NAMALWA (cell line): ENCODE measurements at places on chromosomes 16 and 17.

DNA sequence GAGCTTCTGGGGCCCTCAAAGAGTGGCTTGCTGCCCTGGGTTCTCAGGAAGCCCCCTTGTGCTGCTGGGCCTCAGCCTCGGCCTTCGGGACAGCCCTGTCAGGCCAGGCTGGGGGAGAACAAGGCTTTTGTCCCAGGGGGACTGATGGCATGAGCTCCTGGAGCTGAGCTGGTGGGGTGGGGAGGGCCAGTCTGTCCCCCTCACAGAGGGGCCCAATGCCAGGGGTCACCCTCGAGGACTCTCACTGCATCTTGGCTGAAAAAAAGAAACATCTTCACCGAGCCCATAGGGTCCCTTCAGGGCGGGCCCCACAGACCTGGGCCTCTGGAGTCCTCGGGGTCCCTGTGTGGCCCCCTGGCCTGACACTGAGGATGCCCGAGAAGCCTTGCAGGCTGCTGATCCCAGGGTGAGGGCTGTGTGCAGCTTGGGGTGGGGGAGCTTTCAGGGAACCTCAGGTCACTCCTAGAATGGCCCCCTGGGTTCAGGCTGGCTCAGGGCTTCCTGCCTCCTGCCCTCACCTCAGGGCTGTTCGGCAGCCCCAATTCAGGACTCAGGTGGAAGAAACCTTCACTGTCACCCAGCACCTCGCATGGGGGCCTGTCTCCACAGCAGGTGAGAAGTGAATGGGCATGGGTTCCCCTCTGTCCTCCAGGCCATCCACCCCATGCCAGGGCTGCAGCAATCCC, 90.5 kb downstream of the TNFRSF13B start:
- no peak for DNase-seq

DNA sequence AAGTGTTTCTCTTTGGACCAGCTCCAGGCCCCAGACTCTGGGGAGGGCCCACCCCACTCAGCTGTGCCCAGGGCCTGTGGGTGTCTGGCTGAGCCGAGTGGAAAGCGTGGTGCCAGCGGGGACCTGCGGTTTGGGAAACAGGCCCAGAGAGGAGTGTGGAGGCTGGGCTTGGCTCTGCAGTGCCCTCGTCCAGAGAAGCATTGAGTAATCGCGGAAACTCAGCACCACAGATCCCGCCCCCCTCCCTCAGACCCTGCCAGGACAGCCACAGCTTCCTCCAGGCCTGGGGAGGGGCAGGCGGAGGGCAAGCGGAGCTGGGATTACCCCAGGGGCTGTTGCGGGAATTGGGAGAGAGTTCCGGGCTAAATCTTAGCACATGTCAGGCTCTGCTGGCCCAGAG, 14.6 kb upstream of the PITPNA start:
- DNase-seq = no peak

GRCh38 chr17:65609749-65610148, 48.3 kb upstream of the AXIN2 start:
- DNase-seq = no peak

GRCh38 chr16:50369133-50369804, 481 bp upstream of the BRD7 start:
- DNase-seq = no peak

DNA sequence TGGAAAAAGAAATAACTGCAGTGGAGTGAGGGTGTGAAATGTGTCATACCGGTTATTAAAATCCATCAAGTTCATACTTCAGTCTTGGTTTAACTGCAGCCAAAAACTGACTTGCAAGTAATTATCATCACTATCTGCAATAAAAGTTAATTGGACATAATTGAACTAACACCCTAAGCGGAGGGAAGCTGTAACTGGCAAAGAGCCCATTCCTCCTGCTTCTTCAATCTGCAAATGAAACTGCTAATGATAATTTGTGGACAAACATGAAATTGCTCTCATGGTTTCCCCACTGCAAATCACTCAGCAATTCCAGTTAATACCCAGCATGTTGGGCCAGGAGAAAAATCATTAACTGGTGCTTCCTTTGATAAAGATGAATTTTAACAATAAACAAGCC, 46.5 kb downstream of the FAM222B start:
- no peak for DNase-seq

GRCh38 chr17:19391432-19391831, 4.4 kb upstream of the MFAP4 start:
- DNase-seq = no peak

- DNase-seq = no peak
These were observed 65.5 kb downstream of the IQCK start for GRCh38 chr16:19783363-19784182.

- DNase-seq = no peak
These were observed 4.2 kb downstream of the CCL3 start for GRCh38 chr17:36085765-36086164.

DNA sequence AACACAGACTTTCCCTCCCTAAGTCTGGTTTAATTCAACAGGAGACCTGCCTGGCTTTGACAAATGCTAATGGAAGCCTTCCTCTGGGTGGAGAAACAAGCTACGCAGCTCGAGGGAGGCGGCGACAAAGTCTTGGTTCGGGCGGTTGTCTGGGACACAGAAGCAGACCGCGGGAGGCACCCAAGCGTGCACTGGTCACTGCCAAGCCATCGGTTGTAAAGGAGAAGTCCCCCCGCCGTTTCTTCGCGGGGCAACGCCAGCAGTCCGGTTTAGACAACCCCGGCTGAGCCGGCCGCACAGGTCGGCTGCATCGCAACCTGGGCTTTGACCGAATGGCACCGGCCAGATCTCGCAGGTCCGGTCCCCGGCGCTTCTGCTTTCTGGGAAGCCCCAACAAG, 586 bp downstream of the GLYR1 start:
- peak; percentile 67 for DNase-seq
